ENCODE measurements at places on chromosomes 5 and 9.

DNA sequence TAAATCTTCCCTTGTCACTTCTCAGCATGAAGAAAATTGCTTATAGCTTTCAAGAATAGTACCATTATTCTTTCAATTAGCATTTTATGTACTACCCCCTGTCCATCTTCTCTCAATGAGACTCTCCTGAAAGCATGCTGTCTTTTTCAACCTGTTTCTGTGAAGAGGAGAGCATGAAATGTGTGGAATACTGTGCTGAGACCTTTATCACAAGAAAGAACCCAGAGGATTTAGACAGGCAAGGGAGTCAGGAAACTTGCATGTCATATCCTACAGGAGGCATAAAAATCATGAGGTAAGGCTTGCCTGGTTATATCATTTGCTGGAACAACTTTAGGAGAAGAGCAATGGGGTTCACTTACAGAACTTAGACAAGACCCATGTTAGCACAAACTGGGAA lies 56.7 kb upstream of the LPAR1 start:
- H3K4me1 ChIP-seq, result no peaks in the 10 kb centered on the region
- no peak overlapping the region for H3K27ac ChIP-seq
- H3K36me3 ChIP-seq, result no peaks in the 10 kb centered on the region
- DNase-seq, result no peak

DNA sequence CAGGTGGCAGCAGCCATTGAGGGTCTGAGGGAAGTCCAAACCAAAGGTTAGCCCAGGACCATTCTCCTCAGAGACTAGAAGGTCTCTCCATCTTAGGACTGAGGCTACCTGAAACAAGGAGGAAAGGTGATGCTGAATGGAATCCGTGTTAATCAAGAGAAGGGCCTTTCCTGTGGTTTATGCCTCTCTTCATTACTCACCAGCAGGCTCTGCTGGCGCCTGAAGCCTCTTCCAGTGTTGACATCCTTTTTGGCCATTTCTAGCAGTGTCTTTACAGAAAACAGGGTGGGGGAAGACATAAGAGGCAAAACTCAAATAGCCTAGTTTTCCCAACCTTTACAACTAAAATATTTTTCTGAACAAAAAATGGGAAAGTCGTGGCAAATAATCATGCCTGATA lies 98.0 kb downstream of the ENC1 start:
- H3K27me3 ChIP-seq, result peaks cover 9% of the 10 kb centered on the region
- DNase-seq, result no peak
- H3K4me3 ChIP-seq, result no peak overlapping the region
- H3K27ac ChIP-seq, result no peak overlapping the region
- no peaks in the 10 kb centered on the region for H3K4me1 ChIP-seq
- no peaks in the 10 kb centered on the region for H3K36me3 ChIP-seq

DNA sequence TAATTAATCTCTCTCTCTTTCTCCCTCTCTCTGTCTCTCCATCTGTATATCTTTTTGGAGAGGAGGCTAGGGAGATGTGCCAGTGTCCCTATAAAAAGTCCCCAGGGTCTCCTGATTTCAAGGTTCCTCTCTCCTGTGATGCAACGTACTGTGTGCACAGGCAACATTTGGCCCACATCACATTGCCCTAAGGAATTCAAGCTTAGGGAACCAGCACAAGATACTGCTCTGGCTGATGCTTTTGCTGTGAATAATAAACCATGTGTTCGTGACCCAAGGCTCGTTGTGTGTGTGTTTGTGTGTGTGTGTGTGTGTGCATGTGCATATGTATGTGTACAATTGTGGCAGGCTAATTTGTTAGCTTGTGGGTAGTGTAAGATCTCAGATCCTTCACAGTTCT lies 9.7 kb downstream of the SPATA9 start:
- H3K4me3 ChIP-seq, result no peak overlapping the region
- H3K4me1 ChIP-seq, result peaks cover 2% of the 10 kb centered on the region
- no peaks in the 10 kb centered on the region for H3K36me3 ChIP-seq
- no peak overlapping the region for H3K27ac ChIP-seq
- H3K27me3 ChIP-seq, result peaks cover 11% of the 10 kb centered on the region
- DNase-seq, result no peak

- no peaks in the 10 kb centered on the region for H3K4me1 ChIP-seq
- peaks cover 4% of the 10 kb centered on the region for H3K27me3 ChIP-seq
- no peaks in the 10 kb centered on the region for H3K36me3 ChIP-seq
- H3K4me3 ChIP-seq, result no peak overlapping the region
- no peak overlapping the region for H3K27ac ChIP-seq
- DNase-seq, result no peak
These were observed 143.8 kb upstream of the VLDLR start for GRCh38 chr9:2477755-2478154.

DNA sequence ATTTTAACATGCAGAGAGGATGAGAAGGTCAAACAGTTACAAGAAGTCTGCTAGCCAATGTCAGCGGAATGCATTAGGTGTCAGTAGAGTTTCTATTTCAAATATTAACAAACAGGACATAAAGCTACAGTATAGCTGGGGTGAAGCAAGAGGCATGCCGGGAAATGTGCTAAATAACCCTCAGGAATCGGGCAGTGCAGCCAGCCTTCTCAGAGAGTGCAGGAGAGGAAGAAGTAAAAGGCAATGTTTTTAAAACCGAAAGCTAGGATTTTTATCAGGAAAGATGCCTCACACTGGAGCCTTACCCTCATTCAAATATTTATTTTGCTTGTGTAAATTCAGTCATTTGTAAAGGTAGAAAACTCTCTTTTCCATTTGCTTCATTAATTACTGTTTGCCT lies 59.1 kb upstream of the SH3GL2 start:
- no peaks in the 10 kb centered on the region for H3K4me1 ChIP-seq
- no peak overlapping the region for H3K27ac ChIP-seq
- no peaks in the 10 kb centered on the region for H3K36me3 ChIP-seq
- no peaks in the 10 kb centered on the region for H3K27me3 ChIP-seq
- H3K4me3 ChIP-seq, result no peak overlapping the region
- no peak for DNase-seq

DNA sequence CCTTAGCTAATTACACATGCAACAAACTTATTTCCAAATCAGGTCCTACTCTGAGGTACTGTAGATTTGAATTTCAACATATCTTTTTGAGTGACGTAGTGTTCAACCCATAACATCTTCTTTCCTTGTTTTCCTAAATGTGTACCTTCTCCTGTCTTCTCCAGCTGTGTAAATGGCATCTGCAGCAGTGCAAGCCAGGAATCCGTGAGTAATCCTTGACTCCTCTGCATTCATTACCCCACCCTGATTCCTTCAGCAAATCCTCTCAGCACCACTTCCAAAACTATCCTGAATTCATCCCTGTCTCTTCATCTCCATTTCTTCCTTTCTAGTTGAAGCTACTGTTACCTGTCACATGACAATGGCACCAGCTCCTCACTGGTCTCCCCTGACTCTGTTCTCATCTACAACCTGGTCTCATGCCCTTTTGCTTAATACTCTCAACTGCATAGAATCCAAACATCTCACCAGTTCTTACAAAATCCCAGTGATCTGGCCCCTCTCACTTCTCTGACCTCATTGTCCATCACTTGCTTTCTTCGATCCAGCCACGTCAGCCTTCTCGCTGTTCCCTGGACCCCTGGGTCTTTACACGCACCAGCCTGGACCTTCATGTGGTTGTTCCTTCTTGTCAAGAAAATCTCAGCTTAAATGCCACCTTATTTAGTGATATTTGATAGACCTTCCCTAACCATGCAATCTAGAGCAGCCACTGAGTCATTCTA lies 14.6 kb upstream of the TRAF1 start:
- H3K4me3 ChIP-seq, result no peak overlapping the region
- DNase-seq, result no peak
- H3K36me3 ChIP-seq, result no peaks in the 10 kb centered on the region
- H3K4me1 ChIP-seq, result peaks cover 15% of the 10 kb centered on the region
- H3K27ac ChIP-seq, result peak overlapping the region; percentile 3

DNA sequence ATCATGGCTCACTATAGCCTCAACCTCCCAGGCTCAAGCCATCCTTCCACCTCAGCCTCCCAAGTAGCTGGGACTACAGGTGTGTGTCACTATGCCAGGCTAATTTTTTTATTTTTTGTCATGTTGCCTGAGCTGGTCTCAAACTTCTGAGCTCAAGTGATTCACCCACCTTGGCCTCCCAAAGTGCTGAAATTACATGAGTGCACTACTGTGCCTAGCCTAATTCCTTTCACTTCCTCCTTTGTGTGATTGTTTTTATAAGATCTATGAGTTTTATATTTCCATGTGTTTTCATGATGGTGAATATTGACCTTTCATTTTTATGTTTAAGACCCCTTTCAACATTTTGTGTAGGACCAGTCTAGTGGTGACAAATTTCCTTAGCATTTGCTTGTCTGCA lies 55.2 kb upstream of the IL12B start:
- H3K4me1 ChIP-seq, result no peaks in the 10 kb centered on the region
- no peak for DNase-seq
- no peak overlapping the region for H3K4me3 ChIP-seq
- peaks cover 2% of the 10 kb centered on the region for H3K27me3 ChIP-seq

DNA sequence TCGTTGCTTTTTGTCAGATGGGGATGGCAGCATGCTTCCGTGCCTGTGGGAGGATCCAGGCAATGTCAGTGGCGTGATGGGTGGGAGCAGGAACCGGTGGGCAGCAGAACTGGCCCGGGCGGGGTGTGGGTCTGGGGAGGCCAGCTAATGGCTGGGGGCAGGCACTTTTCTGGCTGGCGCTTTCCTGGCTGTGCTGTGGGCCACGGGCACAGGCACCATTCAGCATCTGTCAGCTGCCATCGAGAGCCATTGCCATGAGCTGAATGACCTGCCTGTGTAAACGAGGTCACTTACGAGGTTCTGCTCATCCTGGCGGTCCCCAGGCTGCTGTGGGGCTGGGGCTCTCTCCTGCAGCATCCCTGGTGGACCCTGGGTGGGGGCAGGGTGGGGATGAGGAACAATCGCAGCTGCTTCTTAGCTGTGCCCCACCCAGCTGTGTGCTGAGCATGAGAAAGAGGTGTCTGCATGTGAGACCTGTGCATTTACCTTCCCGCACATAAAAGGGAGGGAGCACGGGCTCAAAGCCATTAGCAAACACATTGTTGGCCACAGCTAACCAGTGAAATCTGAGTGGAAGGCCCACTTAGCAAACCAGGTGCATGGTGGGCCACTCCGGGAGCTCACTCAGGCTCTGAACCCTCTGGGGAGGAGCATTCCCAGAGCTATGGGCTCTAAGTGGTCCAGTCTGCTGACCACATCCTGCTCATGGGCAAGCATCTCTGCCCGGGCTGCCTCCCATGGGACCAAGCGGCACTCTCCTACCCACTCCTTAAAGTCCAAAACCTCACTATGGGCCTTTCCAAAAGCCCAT lies 41.3 kb upstream of the OLFM1 start:
- H3K27ac ChIP-seq, result no peak overlapping the region
- no peak for DNase-seq
- H3K4me1 ChIP-seq, result peaks cover 1% of the 10 kb centered on the region
- peaks cover 1% of the 10 kb centered on the region for H3K27me3 ChIP-seq
- H3K36me3 ChIP-seq, result no peaks in the 10 kb centered on the region

- H3K27me3 ChIP-seq, result no peaks in the 10 kb centered on the region
- H3K27ac ChIP-seq, result peak overlapping the region; percentile 13
- peaks cover 18% of the 10 kb centered on the region for H3K4me1 ChIP-seq
These were observed 16.3 kb downstream of the POLR1E start for GRCh38 chr9:37501957-37502596.

- DNase-seq, result no peak
- H3K4me1 ChIP-seq, result peaks cover 31% of the 10 kb centered on the region
- H3K4me3 ChIP-seq, result no peak overlapping the region
- no peaks in the 10 kb centered on the region for H3K27me3 ChIP-seq
- peaks cover 9% of the 10 kb centered on the region for H3K36me3 ChIP-seq
These were observed 3.8 kb downstream of the PFDN1 start for GRCh38 chr5:140299056-140299455.

- peaks cover 10% of the 10 kb centered on the region for H3K27me3 ChIP-seq
- no peak for DNase-seq
- no peaks in the 10 kb centered on the region for H3K4me1 ChIP-seq
These were observed 2.7 kb upstream of the BTNL9 start for GRCh38 chr5:181037365-181037861.

DNA sequence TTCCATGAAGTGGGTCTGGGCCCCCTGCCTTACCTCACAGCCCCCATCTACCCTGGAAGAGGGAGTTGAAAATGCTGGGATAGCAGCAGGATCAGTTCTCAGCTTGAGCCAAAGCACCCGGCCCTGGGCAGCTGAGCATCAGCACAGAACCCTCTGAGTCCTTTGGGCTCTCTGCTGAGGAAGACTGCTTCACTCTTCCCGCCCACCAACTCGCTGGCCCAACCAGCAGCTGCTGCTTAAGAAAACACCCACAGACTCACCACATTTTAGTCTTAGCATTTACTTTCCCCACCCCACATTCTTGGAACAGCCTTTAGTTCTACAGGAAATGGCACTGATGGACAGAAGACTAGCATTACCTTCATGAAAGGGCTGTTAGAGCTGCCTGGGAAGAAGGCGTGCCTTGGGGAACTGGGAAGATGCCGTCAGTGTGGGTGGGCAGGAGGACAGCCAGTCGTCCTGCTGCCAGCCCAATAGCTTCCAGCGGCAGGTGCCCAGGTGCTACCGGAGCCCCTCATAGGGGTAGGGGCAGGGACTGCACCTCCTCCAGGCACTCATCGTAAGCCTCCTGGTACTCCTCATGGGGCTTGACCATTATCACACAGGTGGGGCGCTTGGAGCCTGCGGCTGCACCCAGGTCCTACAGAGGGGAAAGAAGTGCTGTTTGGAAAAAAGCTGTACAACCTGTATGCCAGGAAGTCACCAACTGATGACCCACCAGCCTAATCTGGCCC lies 4.3 kb downstream of the NHP2 start:
- H3K4me1 ChIP-seq, result peaks cover 40% of the 10 kb centered on the region
- H3K36me3 ChIP-seq, result peaks cover 19% of the 10 kb centered on the region
- DNase-seq, result no peak
- peak overlapping the region; percentile 8 for H3K4me3 ChIP-seq
- H3K27me3 ChIP-seq, result no peaks in the 10 kb centered on the region

DNA sequence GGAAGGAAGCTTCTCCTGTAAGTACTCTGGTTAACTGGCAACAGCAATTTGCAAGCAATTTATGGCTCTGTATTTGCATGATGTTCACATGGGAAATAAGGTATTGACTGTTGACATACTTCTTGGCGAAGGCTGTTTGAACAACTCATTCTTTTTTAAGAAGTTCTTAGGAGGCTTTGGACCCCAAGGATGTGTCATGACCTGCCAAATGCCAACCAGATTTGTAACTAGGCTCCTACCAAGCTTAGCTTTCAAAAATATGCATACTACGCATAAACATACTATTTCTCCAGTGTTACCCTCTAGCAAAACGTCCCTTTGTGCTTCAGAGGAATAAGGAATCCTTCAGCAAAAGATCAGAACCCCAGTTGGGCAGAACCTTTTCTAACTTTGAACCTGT lies 165.2 kb upstream of the MSX2 start:
- no peak for DNase-seq
- no peaks in the 10 kb centered on the region for H3K4me1 ChIP-seq
- H3K4me3 ChIP-seq, result no peak overlapping the region
- peaks cover 3% of the 10 kb centered on the region for H3K27me3 ChIP-seq

DNA sequence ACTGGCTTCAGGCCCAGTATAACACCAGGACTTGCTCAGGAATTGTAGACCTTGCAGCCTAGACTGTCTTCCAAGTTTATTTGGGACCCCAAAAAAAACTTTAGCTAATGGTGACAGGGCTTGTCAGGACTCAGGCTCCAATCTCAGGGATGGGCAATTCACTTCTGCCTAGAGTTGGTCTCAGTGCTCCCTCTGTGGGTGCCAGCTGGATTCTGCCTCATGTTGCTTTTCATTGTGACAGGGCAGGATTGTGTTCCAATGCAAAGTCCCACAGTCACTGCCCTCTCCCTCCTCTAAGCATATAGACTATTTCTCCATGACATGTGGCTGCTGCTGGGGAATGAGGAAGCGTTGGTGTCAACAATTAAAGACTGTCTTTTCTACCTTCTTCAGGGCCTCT lies 174.7 kb downstream of the CYLC2 start:
- no peaks in the 10 kb centered on the region for H3K36me3 ChIP-seq
- no peaks in the 10 kb centered on the region for H3K4me1 ChIP-seq
- no peaks in the 10 kb centered on the region for H3K27me3 ChIP-seq
- no peak for DNase-seq
- no peak overlapping the region for H3K27ac ChIP-seq

Data from activated naive CD8-positive, alpha-beta T cell treated with anti-CD3 and anti-CD28 coated beads, Interleukin-2, amount 10 ng/mL, durations not matched to agents 7 days and 5 days (primary cell).